ENCODE measurements at places on chromosomes 4 and X.

DNA sequence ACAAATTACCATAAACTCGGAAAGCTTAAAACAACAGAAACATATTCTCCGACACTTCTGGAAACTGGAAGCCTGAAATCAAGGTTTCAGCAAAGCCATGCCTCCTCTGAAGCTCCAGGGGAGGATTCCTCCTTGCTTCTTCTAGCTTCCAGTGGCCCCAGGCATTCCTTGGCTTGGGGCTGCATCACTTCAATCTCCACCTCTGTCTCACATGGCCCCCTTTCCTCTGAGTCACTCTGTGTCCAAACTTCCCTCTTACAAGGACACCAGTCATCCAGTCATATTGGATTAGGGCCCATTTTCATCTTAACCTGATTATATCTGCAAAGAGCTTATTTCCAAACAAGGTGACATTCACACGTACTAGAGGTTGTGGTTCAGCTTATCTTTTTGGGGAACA is 17.3 kb downstream of the PARM1 start:
- DNase-seq, result no peak

DNA sequence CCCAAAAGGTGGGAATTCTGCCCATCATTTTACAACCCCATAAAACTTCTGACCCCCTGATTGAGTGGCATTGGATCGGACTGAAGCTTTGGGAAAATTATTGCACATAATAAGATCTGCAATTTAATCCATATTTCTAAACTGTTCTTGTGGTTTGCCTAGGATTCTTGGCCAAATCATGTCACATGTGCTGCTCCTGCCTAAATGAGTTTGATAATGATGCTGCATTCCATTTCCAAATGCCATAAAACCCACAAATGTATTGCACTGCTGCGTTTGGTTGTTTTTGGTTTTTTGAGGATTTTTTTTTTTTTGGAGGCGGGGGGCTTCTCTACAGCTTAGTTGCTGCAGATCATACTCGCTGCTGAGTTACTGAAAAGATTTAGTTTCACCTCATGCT is 153.6 kb downstream of the QDPR start:
- no peak for DNase-seq

GRCh38 chr4:104983615-104984179 is 163.0 kb upstream of the TET2 start:
- no peak for DNase-seq

DNA sequence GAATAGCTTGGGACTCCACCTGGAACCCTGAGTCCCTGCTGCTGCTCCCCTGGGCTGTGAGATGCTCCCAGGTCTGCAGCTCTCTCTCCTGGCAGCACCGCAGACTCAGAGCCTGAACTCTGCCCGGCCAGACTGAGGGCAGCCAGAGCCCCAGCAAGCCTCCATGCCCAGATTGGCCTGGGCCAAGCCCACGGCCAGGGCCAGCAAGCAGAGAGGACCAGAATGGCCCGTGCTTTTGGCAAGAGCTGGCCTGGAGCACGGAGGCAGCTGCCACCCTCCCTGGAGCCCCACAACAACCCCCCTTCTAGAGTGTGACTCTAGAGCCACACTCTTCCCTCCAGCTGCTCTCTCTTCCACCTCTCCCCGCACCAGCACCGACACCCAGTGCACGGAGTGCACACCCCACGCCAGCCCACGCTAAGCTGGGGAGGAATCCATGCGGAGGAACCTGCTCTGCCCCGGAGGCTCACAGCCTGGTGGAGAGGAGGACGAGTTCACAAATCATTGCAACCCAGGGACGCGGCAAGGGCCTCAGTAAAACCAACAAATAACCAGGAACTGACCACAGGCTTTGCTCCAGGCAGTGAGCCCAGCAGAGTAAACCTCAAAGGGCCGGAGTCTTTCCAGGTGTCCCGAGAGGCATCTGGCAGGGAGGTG is 110.3 kb downstream of the HMX1 start:
- no peak for DNase-seq

GRCh38 chr4:74541667-74542066 is 96.7 kb downstream of the AREG start:
- no peak for DNase-seq

DNA sequence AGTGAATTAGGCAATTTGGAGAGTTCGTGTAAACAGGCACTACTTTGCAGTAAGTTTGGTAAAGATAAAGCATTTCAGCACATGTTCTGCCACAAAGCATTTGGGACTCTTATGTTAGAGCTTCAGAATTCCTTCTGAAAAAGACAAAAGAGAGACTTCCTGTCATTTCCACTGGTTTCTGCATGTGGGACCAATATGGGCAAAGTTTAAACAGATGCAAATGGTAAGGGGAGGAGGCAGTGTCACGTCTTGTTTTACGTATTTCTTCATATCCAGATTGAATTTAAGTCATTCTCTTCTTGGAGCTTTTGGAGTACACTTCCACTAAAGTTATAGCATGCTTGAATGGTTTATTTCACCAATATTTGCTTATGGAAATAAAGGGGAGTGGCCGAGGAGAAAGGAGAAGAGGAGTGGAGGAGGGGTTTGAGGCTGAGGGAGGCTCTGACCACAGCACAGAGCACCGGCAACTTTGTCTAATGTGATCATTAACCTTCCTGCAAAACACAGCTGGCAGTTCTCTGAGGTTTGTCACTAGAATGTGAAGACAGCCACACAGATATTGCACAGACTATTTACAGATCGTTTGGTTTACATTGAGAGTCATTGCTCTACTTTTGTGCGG is at the start of gene APELA:
Gene APELA (plus strand): TSS at position 479 of the 625 bp plus-strand sequence. CDS start 154 bp downstream, outside the sequence.
- no peak for DNase-seq

DNA sequence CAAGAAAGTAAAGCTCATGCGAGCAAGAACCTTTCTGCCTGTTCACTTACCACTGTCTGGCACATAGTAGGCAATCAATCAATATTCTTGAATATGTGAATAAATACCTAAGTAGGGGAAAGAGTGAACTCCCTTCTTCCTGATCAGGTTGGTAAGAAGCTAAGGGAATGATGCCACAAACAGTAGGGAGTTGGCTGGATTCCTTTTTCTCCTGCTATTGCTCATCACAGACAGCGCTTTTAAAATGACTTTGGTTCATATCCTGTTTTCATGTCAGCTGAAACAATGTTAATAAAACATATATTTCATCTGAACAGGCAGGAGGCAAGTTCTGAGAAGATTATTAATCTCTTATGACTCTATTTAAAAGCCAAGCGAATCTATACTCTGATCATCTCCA is 99.2 kb downstream of the NSUN7 start:
- DNase-seq, result no peak

GRCh38 chrX:116290359-116290758 is 119.8 kb downstream of the AGTR2 start:
- no peak for DNase-seq

GRCh38 chr4:133402616-133403015 is 253.5 kb downstream of the PCDH10 start:
- DNase-seq, result no peak

DNA sequence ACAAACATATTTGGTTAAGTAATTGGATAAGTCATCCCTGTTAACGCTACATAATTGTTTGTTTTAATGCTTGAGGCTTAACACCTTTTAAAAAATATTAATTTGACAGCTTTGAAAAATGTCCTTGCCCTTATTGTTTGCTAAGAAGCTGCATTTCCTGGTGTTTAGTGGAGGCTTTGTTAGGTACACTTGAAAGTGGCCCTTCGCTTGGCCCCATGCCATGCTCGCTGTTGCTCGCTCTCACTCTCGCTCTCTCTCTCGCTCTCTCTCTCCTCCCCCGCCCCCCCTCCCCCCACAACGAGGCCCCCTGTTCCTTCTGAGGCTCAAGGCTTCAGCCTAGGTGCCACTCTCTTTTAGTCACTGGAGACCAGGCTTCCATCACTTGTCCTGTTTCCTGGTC is 139.6 kb downstream of the DCLK2 start:
- DNase-seq, result no peak

GRCh38 chrX:136215559-136215958 is 35.6 kb downstream of the MAP7D3 start:
- no peak for DNase-seq

- DNase-seq, result no peak
These were observed 351.4 kb upstream of the SMIM31 start for GRCh38 chr4:164402554-164402953.

DNA sequence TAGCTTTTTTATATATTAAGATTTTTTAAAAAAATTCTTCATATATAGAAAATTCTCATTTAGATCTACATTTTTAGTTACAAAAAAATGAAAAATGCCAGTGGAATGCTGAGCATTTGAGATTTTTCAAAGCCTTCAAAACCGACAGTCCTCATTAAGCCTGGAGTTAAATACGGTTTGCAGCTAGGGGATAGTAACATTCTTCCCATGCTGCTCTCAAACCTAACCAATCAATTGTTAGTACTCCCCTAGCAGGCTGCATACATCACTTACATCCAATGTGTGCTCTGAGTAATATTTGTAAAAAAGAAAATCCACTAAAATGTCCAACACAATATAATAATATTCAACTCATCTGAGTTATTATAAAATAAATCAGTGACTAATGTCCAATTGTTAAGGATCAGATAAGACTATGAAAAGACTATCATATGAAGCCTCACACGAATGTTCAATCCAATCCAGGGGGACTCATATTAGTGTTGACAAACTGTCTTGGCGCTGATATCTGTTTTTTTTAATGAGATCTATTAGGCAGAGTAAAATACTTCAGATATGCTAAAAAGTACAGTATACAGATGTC is 227.6 kb upstream of the MAB21L2 start:
- DNase-seq, result no peak

DNA sequence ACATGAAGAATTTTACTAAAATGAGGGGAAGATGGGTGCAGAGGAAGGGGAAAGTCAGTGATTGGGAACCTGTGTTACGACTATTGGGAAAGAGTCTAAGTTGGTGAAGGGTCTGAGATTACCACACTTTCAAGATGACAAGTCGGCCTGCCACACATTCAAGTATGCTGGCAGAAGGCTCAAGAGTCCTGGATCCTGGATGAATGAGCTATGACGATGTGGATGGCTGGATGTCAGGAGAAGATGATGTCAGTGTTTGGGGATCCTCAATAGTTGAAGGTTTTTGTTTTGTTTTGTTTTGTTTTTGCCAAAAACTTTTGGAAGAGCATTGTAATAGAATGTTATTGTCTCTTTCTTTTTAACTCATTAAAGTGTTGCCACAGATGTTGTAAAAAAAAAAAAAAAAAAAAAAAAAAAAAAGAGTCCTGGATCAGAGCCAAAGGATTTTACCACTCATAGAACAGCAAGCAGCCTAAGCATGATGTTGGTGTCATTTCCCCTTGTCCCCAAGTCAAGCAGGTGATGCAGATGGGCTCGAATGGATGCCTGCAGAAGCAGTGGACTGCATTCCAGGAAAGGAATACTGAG is 120.6 kb downstream of the REELD1 start:
- DNase-seq, result no peak

DNA sequence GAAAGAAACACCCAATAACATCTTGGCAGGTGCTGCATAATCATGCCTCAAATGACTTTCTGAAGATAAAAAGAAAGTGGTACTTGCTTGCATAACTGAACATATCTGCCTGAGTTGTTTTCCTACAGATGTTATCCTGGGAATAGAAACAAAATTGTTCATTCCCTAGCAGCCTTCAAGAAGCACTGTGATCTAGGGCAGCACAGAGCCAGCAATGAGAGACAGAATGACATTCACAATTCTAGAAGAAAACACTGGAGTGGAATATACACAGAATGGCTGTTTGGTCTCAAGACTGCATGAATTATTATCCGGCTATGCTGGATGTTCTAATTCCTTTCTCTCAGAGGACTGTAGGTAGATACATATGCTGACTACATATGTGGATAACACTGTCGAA is 790.9 kb downstream of the PDHA2 start:
- DNase-seq, result no peak

DNA sequence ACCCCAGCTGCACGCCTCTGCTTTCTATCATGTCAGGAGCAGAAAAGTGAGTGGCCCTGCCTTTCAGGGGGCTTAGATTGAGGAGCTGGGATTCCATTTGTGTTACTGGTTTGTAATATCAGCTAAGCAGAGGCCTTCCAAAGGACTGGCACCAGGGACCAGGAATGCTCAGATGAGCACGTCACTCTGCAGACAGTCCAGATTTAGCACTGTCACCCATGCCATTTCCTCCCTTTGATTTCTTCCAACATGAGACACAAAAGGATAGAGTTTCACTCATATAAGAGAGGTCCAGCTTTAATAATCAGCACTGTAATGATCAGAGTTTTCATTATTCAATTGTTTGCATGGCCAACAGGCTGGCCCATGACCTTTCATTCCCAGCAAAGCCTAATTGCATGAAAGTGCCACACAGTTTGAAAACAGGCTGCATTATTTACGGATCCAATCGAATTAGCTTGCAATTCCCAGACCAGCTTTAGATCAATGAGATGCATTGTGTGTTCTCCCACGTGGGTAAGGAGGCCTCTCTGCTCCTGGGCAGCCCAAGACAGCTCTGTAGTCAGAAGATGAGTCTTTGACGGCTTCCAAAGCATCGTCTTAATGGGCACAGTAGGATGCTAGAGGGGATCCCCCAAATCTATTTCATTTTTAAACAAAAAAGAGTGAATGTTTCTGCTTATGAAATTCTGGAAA is 9.8 kb upstream of the SLC2A9 start:
- DNase-seq, result no peak

- no peak for DNase-seq
These were observed 60.2 kb downstream of the CHRNA9 start for GRCh38 chr4:40395166-40395900.

DNA sequence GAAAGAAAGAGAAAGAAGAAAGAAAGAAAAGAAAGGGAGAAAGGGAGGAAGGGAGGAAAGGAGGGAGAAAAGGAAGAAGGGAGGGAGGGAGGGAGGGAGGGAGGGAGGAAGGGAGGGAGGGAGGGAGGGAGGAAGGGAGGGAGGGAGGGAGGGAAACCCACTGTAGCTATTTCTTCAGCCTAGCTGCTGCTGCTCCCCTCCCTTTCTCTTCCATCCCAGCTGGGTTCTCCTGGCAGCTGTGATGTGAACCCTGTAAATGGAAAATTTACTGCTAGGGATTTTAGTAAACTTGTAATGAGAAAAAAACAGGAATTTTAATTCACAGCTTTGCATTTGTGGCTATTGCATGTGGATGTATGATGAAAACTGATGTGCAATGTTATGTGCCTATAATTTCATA is 8.0 kb downstream of the NR0B1 start:
- no peak for DNase-seq

- no peak for DNase-seq
These were observed 246.4 kb downstream of the FBXW7 start for GRCh38 chr4:152289541-152289940.

DNA sequence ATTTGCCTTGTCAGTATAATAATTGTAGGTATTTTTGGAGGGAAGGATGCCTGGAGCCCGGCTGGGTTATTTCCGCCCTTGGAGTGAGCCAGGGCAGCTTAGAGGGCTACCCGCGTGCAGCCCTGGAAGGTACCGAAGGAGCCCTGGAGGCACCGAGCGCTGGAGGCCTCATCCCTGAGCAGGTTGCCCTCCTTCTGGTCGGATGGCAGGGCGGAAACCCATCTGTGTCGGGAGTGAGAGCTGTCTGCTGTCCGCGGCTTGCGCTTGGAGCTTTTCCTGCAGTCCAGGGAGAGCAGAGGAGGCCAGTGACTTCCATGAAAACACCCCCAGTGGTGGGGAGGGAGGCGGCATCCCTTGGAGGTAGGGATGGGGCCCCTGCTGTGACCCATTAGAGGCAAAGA is 122.1 kb downstream of the TBL1X start:
- DNase-seq, result no peak

All from skeletal muscle cell (primary cell).